ENCODE measurements at places on chromosomes 4 and X.

DNA sequence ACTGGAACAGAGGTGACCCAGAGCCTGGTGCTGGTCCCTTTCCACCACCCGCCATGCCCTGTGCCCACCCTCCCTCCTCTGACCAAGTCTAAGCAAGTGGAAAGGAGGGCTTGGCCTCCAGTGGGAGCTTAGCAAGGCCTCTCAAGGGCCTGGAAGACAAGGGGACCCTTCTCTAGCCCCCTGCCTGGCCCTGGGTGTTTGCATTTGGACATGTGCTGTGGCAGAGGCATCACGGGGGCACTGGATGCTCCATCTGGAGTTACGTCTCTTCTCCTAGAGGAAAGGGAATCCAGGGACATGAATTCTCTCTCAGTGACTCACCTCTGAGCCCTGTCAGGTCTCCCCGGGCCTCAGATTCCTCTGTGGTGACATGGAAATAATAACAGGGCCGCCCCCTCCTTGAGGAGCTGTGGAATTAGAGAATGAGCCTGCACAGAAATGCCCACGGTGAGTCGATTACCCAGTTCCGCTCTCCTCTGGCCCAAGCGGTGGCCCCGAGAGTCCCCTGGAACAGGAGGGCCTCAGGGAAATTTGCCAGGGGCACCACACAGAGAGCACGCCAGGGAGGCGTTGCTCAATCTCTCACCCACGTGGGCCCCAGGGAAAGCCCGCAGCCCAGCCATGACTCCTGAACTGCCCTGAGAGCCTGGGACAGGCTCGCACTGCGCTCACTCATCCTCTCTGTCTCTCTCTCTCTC is 189.6 kb downstream of the BCOR start:
- DNase-seq: peak; percentile 75

DNA sequence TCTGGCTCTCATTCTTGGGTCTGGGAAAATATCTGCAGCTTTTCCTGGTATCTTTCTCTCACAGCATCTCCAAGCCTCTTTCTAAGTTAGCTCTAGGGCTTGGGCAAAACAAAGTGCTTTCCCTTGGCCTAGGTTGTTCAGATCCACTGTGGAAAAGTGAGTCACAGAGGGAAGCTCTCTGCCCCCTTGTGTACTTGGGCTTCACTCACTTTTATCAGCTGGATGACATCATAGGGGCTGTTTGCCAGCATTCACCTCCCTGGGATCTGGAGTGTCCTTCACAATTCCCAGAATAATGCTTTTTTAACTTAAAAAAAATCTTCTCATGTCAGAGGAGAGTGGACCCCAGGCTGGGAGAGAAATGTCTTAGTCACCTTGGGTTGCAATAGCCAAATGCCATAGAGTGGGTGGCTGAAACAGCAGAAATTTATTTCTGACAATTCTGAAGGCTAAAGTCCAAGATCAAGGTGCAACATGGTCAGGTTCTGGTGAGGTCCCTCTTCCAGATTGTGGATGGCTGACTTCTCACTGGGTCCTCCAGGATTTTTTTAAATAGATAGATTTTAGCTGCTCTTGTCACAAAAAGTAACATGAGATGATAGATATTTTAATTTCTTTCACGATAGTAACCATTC is 247.8 kb downstream of the SH2D1A start:
- no peak for DNase-seq

- DNase-seq: no peak
Measured at GRCh38 chrX:19174401-19175025, 52.2 kb upstream of the ADGRG2 start.

DNA sequence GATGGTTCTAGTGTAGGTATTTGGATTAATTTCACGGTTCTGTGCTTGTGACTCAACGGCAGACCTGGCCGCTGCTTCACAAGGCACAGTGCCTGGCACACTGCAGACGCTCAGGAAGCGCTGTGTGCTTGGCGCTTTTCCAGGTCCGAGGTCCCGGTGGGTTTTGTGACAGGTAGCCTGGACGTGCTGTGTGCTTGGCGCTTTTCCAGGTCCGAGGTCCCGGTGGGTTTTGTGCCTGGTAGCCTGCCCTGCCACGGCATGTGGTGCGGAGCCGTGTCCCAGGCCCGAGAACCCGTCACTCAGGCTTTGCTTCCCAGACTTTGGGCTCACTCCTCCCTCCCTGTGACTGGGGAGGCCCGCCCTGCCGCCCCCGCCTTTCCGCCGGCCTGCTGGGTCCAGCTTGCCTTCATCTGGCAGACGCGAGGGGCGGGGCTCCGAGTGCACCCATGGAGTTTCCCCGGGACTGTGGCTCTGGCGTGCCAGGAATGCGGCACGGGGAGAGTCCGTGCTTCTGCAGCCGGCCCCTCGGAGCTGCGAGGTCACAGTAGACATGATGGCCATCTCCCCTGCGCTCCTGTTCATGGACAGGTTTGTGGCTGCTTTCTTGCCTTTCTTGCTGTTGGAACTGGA is 44.2 kb downstream of the TBC1D14 start:
- DNase-seq: peak; percentile 11

- no peak for DNase-seq
Measured at GRCh38 chr4:20591571-20591970, 108.7 kb upstream of the PACRGL start.

DNA sequence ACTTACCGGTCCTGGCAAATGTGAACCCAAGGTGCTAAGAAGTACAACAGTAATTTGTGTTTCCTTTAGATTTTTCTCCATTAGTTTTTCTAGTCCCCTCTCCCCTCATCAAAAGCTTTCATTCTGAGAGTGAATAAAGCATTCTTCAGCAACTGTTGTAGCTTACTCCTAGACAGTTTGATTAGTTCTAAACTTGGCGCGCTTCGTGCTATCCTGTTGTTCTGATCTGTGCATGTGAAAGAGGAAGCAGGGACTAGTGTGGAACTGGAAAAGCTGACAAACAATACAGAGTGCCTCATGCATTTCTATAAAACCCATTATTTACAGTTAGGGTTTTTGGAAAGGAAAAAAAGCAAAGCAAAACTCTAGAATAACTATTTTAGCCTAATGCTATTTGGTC is 556.9 kb upstream of the SLIT2 start:
- no peak for DNase-seq

DNA sequence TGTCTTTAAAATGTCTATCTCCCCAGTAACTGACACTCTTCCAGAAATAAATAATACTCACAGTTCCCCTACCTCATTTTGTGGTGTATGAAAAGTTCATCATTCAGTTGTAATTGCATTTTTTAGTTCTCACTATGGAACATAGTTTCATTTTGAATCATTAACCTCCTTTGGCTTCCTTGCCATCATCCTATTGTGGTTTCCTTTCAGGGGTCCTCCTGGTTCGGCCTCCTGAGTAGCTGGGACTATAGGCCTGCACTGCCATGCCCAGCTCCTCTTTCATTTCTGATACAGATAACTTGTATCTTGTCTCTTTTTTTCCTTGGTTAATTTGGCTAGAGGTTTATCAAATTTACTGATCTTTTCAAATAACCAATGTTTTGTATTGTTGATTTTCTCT is 23.1 kb upstream of the BLTP1 start:
- DNase-seq: peak; percentile 12

DNA sequence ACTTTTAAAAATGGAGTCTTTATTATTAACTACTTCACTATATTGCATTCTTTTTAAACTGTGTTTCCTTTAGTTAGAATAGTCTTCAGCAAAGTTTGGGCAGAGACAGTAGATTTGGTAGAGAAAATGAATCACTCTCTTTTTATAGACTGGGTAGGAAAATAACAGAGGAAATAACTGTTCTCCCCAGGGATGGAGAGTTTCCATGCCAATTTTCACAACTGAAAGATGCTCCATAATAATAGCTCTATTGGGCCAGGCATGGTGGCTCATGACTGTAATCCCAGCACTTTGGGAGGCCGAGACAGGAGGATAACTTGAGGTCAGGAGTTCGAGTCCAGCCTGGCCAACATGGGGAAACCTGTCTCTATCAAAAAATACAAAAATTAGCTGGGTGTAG is 13.1 kb downstream of the HSD17B13 start:
- no peak for DNase-seq

DNA sequence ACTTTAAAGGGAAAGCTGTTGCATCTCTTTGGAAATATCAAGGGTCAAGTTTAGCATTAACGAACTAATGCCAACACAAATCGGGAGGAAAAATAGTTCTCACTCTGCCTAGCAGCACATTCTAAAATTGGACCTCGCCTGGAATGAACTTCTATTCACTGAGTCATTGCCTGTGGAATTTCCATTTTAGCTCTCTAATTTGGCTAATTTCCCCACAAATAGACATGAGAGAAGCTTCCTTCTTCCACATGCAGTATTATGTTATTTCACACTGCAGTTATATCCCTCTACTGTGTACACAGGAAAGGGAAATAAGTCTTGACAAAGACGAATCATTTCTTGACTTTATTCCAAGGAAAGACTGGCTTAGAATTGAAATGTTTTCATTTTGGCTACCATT is 9.3 kb downstream of the ZXDA start:
- peak; percentile 15 for DNase-seq

DNA sequence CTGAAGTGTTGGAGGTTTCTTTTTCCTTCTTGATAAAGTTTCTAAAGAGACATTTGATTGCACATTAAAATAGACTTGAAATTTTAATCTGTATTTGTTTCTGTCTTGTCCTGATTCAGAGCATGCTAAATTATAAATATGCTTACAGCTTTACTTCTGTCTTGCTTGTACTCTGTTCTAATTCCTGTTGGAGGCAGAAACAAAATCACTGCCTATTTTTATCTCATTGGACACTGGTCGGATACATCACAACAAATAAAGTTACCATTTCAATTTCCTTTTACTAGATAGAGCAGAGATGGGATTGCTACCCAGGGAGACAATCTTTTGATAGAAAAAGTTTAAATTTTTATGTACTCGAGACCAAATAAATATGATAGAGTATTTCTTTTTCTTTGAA is 6.9 kb downstream of the ANK2 start:
- no peak for DNase-seq

DNA sequence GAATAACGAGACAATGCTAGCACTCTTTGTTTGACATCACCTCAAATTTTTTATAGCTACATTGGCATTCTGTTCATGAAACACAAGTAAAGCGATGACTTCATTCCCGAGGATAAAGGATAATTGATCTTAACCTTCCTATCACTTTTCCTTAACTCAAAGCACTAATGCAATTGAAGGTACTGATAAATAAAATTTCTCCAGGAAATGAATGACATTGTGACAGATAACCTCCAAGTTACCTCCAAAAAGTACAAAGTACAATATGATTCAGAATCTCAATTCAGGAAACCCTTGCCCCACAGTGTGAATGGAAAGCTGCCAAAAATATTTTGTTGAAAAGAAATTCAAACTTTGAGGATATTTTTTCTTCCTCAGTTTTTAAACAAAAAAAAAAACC is 1.8 kb downstream of the PRSS12 start:
- DNase-seq: no peak

- DNase-seq: no peak
Measured at GRCh38 chr4:17426222-17426621, 85.7 kb downstream of the QDPR start.

- DNase-seq: no peak
Measured at GRCh38 chr4:187617113-187617512, 378.5 kb upstream of the ZFP42 start.

DNA sequence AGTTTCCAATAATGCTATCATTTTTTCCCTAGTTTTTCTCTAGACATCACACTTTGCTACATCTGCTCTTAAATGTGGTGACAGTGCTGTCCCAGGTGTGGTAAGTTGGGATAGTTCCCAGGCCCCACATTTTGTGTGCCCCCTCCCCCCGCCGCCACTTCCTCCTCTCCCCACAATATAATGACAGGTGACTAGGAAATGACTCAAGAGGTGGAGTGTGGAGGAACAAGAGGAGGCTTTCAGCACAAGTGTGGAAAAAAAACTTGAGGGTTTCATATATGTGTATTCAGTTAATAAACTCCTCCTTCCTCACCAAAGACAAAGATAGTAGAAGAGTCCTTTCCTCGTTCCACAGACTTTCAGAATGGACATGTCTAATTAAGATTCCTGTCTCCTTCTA is 18.3 kb upstream of the IL21 start:
- DNase-seq: no peak

Measured in astrocyte of the cerebellum (primary cell).